ENCODE measurements at places on chromosomes 7 and 10.
A peak's percentile ranks its signal among the peaks of the same experiment; 100 is the strongest.

- DNase-seq: no peak
These were observed 534.1 kb downstream of the AUTS2 start for GRCh38 chr7:70132226-70132851.

DNA sequence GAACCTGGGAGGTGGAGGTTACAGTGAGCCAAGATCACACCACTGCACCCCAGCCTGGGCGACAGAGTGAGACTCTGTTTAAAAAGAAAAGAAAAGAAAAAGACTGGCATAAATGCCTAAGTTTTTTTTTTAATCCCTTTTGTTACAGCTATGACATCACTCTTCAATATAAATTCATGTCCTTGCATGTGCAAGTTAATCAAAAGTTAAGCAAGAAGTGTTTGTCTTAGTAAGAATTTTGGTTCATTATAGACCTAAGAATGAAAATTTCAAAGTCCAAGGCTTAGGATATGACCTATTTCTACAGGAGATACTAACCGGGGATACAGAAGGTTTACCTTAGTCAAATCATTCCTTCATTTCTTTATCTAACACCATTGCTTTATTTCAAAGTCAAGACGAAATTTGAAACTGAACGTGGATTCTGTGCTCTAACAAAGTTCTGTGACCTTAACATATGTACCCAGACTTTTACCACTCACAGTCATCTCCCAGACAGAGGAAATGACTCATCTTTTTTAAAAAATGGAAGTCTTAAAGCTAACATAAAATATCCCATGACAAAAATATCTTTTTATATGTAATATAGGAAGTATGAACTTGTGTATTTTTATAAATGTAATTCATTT lies 29.3 kb upstream of the ITGB8 start:
- DNase-seq: no peak

GRCh38 chr10:70563230-70563629 lies 39.3 kb downstream of the PRF1 start:
- no peak for DNase-seq

DNA sequence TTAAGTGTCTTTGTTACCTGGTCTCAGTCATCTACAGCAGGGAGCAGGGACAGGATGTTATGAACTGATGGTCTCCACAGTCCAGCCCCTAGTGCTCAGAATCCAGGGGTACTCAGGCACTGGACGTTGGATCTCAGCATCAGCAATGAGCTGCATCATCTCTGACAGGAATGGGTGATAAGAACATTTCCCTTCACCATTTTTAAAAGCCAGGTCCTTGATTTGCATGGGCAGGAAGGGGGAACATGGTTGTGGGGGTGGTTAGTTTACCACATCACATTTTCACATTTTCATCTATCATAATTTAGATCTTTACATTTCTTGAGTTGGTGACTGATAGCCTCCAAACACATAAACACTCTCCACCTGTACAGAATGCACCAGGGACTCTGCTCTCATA lies 427.8 kb upstream of the NPVF start:
- no peak for DNase-seq

DNA sequence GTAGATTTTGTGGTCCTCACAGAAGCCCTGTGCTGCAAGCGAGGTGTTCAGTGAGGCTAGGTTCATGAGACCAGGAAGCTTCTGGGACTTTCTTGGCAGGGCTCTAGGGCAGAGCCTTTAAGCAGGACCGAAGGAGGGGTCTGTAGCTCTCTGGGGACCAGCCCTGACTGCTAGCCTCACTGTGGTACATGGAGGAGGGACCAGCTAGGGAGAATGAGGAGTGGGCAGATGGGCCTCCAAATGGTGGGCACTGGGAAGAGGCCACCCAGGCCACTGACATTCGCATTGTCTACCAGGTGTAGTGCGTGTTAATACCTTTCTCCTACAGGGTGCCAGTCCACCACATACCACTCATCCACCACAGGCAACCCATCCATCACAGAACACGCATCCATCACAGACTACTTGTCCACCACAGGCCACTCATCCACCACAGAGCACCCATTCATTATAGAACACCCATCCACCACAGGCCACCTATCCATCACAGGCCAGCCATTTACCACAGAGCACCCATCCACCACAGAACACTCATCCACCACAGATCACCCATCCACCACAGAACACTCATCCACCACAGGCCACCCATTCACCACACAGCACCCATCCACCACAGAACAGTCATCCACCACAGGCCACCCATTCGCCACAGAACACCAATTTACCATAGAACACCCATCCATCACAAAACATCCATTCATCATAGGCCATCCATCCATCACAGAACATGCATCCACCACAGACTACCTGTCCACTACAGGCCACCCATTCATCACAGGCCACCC lies 31.6 kb upstream of the ZNF488 start:
- DNase-seq: no peak

DNA sequence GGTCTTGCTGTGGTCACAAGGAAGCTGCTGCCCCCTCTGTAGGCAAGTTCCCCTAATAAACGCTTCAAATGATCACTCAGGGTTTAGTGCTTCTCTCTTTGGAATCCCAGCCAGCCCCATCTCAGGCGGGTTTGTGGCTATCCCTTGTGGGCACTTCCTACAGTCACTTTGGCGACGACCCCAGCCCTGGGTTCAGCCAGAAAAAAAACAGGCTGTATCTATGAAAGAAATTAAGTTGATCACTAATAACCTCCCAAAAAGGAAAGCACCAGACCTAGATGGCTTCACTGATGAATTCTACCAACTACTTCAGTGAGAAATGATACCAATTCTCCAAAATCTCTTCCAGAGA lies 208.2 kb downstream of the MAD1L1 start:
- DNase-seq: no peak

DNA sequence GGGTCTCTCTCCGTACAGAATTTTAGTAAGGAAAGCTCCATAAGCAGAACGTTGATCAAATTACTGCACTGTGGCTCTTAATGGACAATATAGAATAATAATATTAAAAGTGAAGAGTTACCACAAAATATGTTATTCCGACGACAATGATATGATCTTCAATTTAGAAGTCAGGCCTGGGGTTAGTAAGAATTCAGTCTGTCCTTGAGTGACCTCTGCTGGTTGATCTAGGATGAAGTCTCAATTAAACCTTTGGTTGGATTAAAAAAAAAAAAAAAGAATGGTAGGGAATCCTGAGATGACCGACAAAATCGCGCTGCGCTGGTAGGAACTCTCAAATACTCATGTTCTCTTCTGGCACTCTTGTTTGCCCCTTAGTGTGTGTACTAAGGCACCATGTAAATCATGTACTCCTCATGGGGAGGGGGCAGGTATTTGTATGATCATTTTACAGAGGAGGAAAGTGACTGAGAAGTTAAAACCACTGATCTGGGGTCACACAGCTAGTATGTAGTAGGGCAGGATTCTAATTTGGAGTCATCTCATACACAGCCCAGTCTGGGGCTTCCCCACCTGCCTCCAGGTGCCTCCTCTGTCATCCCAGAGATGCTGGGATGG lies 161.3 kb upstream of the NPVF start:
- peak; percentile 54 for DNase-seq

DNA sequence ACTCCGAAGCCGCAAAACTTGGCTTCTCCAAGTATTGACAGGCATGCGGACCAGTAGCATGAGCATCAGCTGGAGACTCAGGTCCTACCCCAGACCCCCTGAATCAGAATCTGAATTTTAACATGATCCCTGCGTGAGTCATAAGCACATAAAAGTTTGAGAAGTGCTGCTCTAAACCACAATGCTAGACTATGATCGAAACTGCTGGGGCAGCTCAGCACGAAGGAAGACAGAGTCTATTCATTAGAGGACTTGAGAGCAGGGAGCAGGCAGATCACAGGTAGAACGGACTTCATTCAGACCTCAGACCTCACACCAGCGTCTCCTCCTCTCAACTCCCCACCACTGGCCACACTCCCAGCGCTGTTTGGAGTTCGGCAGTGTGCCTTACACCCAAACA lies 16.9 kb downstream of the CAMK2G start:
- no peak for DNase-seq

- DNase-seq: peak; percentile 54
These were observed 4.9 kb downstream of the TMEM270 start for GRCh38 chr7:73865738-73866445.

DNA sequence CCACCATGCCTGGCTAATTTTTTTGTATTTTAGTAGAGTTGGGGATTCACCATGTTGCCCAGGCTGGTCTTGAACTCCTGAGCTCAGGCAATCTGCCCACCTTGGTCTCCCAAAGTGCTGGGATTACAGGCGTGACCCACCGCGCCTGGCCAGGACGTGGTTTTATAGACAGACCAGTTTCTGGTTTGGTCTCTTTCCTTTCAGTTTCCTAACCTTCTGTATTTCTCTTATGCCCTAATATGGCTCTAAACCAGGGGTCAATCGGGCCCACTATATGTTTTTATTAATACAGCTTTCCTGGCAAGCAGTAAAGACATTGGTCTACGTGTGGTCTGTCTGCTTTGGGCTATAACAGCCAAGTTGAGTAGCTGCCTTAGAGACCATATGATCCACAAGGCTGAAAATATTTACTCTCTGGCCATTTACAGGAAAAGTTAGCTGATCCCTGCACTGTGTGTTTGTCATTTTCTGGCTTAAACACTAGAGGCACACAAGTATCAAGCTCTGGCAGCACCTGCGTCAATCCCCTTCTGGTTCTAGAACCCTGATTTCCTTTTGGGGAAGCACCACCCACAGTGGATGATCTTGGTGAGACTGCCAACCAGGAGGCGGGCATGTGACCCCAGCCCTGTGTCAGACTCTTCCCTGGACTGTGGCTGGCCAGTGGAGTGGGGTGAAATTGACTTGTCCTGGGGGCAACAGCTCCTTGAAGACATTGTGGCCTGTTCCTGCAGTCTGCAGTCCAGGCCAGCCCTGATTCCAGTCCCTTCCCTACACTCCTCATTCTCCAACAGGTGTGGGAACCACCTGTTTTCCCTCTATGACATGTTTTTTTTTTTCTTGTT lies 497.2 kb downstream of the PLXNA4 start:
- DNase-seq: no peak
